ENCODE measurements at places on chromosomes 2 and 18.

DNA sequence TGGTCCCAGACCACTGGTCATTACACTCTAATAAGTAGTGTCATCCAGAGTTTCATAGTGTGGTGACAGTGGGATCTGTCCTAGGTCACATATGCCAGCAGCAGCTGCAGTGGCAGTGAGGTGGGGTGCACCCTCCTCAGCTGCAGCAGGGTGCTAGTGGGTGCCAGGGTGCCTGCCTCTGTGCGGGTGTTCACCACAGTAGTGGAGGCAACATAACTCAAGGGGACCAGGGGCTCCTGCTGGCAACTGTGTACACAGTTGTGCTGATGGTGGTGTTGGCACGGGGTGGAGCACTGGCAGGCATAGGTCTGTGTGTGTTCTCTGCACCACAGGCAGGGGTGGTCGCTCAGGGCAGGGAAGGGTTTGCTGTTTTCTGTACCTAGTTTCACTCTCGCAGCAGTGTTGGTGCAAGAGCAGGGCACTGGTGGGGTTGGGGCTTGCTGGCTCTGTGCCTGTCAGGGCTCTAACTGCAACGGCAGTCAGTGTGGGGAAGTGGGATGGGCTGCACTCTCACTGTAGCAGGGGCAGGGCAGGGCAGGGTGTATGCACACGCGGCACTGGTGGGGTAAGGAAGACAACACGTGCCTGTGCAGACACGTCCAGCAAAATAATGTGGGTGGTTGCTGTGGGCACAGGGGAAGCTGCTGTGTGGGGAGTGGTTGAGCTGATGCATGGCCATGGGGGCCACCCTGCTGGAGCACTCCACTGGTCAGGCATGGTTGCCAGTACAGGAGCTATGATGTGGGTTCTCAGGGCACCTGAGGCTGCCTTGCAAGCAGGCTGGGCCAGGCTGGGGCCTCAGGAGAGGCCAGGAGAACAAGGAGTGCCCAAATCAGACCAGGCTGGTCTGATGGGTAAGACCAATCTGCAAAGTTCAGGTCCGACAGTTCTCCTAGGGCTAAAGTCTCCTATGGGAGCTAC is 226.6 kb downstream of the MEIS1 start:
- DNase-seq = no peak

GRCh38 chr18:78607221-78607620 is 372.4 kb upstream of the SALL3 start:
- peak; percentile 1 for DNase-seq

DNA sequence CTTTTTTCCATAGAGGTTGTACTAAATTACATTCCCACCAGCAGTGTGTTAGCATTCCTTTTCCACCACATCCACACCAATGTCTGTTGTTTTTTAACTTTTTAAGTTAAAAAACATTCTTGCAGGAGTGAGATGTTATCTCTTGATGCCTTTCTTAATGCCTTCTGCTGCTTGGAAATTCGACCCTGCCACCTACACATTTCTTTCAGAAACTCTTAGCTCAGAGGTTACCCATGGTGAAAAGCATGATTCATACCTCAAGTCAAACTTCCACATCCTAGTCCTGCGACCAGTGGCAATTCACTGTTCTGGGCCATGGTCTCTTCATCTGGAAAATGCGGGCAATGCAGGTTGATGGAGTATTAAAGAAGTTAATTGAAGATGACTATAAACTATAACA is 12.7 kb upstream of the HNMT start:
- DNase-seq = peak; percentile 65

DNA sequence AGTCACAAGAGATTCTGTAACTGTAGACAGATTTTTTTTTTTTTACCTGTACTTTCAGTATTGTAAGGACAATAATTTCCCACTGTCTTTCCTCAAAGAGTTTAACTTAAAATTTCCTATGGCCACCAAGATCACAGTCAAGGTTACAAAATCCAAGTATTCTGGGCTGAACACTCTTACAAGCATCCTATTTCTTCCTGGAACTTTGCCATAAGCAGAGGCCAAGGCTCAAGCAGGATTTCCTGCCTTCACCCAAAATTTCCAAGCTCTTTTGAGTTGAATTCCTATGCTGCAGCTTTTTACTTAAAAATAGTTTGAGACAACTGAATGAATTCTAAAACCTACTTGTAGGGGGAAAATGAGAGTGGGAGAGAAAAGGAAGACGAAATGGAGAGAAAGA is 299.4 kb downstream of the ZNF516 start:
- DNase-seq = no peak

- DNase-seq = no peak
These were observed 169.2 kb downstream of the LNPK start for GRCh38 chr2:175832866-175833265.

DNA sequence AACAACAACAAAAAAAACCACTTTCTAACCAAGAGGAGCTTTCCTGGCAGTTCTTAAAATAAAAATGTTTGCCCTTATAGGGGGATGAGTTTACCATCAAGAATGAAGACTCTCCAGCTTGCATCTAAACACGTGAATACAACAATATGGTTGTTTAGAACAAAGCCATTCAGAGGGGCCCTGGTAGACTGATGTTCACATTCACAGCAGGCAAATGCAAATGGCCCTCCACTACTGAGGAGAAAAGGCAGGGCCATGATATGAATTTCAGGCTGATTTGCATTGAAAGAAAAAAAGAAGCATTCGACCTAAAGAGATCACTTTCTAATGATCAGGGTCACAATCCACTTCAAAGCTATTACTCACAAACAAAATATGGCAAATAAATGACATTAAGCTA is 65.3 kb upstream of the OTOS start:
- no peak for DNase-seq

DNA sequence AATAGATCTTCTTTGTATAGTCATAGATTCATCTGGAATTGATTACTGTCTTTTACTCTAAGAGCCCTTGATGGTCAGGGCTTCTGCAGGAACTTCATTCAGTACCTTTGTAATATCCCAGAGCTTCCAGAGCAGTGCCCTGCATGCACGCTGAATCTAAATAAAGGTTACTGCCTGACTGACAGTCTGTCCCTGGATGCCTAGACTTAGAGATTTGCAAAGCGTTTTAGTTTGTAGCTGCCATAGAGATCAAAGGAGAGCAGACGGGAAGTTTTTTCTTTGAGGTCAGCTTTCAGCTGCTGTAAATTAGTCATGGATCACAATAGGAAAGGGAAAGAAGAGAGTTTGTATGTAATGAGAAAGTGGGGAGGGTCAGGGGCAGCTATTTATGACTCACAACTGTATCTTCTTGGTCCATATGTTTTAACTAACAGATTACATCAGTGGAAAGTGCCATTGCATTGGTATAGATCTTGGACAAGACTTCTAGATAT is 45.2 kb upstream of the NYAP2 start:
- DNase-seq = peak; percentile 49

- DNase-seq = no peak
These were observed 117.9 kb downstream of the KCNH7 start for GRCh38 chr2:162720559-162721271.

DNA sequence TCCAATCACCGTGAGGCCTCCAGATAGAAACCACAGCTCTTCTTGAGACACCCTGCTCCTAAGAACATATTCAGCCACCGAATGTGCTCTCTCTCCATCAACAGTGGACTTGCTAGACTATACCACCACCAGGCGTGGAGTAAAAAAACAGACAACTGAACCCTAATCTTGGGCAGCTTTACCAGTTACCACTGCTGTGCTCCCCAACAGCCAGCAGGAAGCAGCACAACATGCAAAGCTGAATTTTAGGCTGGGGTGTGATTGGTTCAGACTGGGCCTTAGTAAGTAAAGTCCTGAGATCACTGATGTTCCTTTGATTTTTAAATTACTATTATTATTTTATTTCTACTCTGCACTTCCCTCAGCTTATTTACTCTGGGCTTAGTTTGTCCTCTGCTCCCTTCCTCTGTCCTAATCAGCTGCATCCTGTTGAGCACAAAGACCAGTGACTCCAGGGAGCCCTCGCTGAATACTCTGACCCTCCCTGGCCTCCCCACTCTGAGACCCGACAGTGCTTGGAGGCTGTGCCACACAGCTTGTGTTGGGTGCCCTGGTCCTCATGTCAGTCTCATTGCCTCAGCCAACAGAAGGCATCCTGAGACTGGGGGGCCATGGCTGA is 21.9 kb downstream of the MRPL35 start:
- DNase-seq = peak; percentile 55

DNA sequence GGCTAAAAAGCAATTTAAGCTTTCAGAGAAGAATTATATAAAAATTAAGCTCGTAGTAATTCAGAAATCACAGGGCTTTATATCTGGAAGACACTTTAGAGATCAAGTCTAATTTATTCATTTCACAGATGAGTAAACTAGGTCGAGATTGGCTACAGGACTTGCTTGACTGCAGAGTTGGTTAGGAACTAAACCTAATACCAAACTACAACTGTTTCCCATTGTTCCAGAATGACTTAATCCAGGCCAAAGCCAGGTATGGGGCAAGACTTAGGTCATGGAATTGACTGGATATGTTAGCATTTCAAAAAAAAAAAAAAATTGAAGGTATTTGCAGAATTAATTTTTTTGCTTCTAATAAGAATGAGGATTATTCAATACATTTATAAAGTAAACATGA is 146.1 kb downstream of the RIT2 start:
- peak; percentile 31 for DNase-seq

- DNase-seq = peak; percentile 8
These were observed 1563.1 kb downstream of the LRP1B start for GRCh38 chr2:140567734-140568133.

- DNase-seq = no peak
These were observed at the start of gene CLASP1 for GRCh38 chr2:121649149-121649595. Gene CLASP1 (minus strand): TSS chr2:121649462. CDS start chr2:121605895, 43,567 bp downstream.

- no peak for DNase-seq
These were observed 369.0 kb upstream of the KCNJ3 start for GRCh38 chr2:154329510-154329909.

- peak; percentile 66 for DNase-seq
These were observed 640 bp downstream of the ROCK2 start for GRCh38 chr2:11343650-11344341.

DNA sequence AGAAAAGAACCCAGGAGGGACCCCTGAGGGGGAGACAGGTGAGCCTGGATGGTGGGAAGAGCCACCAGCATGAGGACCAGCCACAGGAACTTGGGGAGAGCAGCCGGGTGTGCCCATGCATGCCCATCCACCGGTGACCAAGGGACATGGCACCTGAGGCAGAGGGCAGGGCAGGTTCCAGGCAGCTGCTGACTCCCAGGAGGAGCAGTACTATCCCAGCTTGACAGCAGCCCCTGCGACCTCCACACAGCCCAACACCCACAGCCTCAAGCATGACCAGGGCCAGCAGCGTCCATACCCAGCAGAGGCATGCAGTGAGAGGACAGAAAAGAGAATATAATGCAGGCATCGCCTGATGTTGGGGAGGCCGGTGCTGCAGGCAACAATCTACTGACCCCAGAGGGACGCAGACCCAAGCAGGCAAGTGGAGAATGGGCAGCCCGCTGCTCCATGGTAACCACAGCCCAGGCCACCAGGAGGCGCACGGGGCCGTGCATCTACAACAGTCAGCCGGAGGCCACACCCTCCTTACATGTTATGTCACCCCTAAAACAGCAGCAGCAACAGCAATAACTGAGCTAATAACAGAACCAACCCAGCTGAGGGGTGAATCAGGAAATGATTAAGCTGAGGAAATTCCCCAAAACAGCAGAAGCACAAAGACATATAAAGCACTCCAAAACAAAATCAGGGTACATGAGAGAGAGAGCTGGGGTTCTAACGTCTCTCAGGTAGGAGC is 44.1 kb downstream of the ANKMY1 start:
- peak; percentile 73 for DNase-seq

- DNase-seq = peak; percentile 31
These were observed 11.5 kb upstream of the DIPK1C start for GRCh38 chr18:74468547-74469061.

DNA sequence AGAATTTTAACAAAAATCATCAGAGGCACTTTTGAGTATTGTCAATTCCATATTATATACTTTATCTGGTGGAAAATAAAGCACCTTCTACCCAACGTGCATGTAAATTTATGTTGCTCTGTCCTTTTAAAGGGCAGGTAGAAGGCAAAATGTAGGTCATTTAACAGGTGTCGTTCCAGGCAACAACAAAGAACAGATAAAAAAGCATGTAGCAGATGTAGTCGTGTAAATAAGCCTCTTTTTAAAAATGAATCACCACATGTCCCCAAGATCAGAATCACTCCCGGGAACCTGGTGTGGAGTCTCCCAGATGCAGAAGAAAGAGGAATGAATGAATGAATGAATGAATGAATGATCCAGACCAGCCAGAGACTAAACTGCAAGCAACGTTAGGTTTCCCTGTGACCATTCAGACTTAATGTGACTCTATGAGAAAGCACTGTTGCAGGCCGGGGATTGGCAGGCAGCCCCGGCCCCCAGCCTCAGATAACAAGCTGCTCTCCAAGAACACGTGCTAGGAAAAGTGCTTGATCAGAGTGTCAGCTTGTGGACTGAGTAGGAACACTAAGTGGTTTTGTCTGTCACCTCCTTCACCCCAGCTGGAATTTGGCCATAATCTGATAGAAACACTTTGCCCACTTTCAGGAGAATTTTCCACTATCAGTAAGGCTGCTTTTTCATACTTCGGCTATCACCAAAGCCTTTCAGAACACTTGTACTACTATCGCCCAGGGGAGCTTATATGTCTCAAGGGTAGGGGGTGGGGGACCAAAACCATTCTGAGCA is 100.6 kb downstream of the CDK15 start:
- DNase-seq = no peak

- DNase-seq = no peak
These were observed 1060.0 kb upstream of the DDX18 start for GRCh38 chr2:116754381-116755101.
